Type B pancreatic cell (in vitro differentiated cells): ENCODE measurements at places on chromosomes 16 and 17. TPM values are rescaled to one million over a fixed set of nuclear protein-coding genes. Genes with fewer than 3 reads are reported as not detected.

DNA sequence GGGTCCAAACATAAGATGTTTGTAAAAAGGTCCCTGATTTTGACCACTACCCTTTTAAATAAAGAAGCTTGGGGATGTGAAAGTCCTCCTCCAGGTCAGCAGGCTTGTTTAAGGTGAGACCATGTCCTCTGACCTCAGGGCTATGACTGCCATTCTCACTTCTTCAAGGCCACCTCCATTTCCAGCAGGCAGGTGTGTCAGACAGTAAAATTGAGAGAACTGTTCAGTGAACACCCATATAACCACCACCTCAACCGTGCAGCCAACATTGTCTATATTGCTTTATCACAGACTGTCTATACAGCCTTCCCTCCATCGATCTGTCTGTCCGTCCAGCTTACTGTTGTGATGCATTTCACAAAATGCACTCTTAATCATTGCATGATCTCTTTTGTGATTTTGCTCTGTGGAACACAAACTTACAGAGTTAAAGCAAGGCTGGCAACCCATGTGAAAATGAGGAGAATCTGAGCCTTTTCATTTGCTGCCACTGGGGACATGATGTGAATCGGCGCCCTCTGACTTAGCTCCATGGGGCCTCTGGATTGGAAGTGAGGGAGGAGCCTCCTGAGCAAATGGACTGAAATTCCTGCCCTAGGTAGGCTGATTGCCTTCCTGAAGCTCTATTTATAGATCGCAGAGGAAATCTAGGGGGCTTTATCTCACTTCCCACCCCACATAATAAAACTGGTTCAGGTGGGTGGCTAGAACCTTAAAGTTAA, 53.8 kb downstream of the ZNRF1 start:
- no peak for DNase-seq
- H3K4me3 ChIP-seq: no peak overlapping the region
- H3K4me1 ChIP-seq: peaks cover 29% of the 10 kb centered on the region
- H3K27ac ChIP-seq: no peak overlapping the region
- peaks cover 21% of the 10 kb centered on the region for H3K36me3 ChIP-seq

DNA sequence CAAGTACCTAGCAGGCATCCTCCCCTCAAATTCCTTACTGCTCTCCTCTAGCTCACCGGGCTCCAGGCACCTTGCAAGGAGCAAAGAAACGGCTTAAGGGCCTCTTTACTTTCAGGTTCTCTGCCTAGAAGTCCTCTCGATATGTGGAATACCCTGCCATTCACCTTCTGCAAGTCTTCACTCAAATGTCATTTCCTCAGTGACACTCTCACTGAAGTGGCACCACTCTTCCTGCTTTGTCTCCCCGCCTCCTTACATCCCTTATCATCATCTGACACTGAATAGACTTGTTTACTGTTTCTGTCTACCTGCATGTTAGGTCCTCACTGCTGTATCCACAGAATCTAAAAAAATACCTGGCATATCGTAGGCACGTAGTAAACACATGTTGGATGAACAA, 947 bp downstream of the SLC7A6OS start:
- H3K27ac ChIP-seq: peak overlapping the region; percentile 95
- no peak for DNase-seq
- H3K4me3 ChIP-seq: peak overlapping the region; percentile 98
- H3K36me3 ChIP-seq: peaks cover 9% of the 10 kb centered on the region
- peaks cover 17% of the 10 kb centered on the region for H3K4me1 ChIP-seq

- no peaks in the 10 kb centered on the region for H3K27me3 ChIP-seq
- H3K4me1 ChIP-seq: peaks cover 12% of the 10 kb centered on the region
- no peaks in the 10 kb centered on the region for H3K36me3 ChIP-seq
- H3K4me3 ChIP-seq: no peak overlapping the region
Observed at GRCh38 chr17:69906306-69906705, 168.7 kb upstream of the KCNJ16 start.

GRCh38 chr17:41777157-41777573, 9.3 kb downstream of the JUP start:
- H3K4me3 ChIP-seq: no peak overlapping the region
- H3K27ac ChIP-seq: peak overlapping the region; percentile 87
- no peak for DNase-seq
- H3K36me3 ChIP-seq: no peaks in the 10 kb centered on the region
- peaks cover 22% of the 10 kb centered on the region for H3K4me1 ChIP-seq

- H3K27ac ChIP-seq: peak overlapping the region; percentile 50
- no peaks in the 10 kb centered on the region for H3K4me1 ChIP-seq
- H3K4me3 ChIP-seq: no peak overlapping the region
- H3K36me3 ChIP-seq: no peaks in the 10 kb centered on the region
Observed at GRCh38 chr16:1181404-1182315, 28.8 kb downstream of the CACNA1H start.

GRCh38 chr16:21283521-21284289, 5.6 kb upstream of the CRYM start:
- peak; percentile 78 for DNase-seq
- peaks cover 55% of the 10 kb centered on the region for H3K27me3 ChIP-seq
- no peak overlapping the region for H3K27ac ChIP-seq
- H3K36me3 ChIP-seq: no peaks in the 10 kb centered on the region
- peak overlapping the region; percentile 78 for H3K4me3 ChIP-seq

DNA sequence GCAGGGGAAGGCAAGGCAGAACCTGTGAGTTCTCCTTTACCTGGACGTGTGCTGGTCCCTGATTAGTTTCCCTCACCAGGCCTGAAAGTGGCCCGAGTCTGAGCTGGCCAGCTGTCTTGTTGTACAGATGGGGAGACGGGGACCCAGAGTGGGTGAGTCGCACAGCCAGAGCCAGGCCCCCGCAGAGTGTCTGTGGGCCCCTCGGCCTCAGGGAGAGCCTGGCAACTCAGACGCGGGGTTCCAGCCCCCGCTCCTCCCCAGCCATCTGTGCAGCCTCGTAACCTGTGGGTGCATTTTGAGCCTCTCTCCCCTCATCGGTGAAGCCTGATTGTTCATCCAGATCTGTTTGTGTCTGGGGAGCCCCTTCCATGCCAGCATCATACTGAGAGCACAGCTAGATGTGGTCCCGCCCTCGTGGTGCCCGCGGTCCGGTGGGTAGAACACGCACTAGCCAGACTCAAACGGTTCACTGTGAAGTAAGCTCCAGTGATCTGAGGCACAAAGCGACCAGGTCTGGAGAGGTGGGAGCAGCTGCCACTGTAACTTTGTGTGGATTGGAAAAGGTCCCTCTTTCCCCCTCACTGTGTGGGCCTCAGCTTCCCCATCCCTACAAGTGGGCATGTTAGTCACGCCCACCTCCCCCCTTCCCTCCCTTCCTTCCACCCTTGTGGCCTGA, 6.0 kb upstream of the NDRG4 start:
- H3K27me3 ChIP-seq: peaks cover 4% of the 10 kb centered on the region
- peaks cover 22% of the 10 kb centered on the region for H3K4me1 ChIP-seq
- H3K36me3 ChIP-seq: no peaks in the 10 kb centered on the region
- no peak overlapping the region for H3K27ac ChIP-seq

GRCh38 chr17:66944351-66945146, 20.0 kb upstream of the CACNG4 start:
- peaks cover 20% of the 10 kb centered on the region for H3K27me3 ChIP-seq
- H3K27ac ChIP-seq: peak overlapping the region; percentile 58
- peak overlapping the region; percentile 45 for H3K4me3 ChIP-seq
- H3K36me3 ChIP-seq: no peaks in the 10 kb centered on the region
- peaks cover 43% of the 10 kb centered on the region for H3K4me1 ChIP-seq

- no peak for DNase-seq
- no peaks in the 10 kb centered on the region for H3K27me3 ChIP-seq
- H3K27ac ChIP-seq: no peak overlapping the region
- H3K36me3 ChIP-seq: no peaks in the 10 kb centered on the region
- no peak overlapping the region for H3K4me3 ChIP-seq
Observed at GRCh38 chr16:12499032-12499745, 304.5 kb downstream of the CPPED1 start.

DNA sequence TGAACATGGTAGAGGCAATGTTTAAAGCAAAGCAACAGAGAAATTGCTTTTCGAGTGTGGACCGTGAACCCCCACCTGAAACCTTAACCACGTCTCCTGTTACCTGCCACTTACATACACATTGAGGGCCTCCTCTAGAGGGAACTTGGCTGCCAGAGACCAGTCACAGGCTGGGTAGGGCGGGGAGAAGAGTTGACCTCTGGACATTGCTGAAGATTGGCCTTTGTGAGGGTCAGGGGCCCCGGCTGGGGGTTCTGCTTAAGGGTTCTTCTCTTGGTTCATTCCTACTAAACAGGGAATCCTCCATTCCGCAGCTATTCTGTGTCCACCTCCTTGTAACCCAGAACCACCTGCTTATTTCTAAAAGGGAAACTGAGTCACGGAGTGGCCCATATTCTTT, 53.8 kb downstream of the IRX6 start:
- no peak for DNase-seq
- no peaks in the 10 kb centered on the region for H3K36me3 ChIP-seq
- no peaks in the 10 kb centered on the region for H3K4me1 ChIP-seq

- H3K27me3 ChIP-seq: no peaks in the 10 kb centered on the region
- no peaks in the 10 kb centered on the region for H3K4me1 ChIP-seq
- DNase-seq: no peak
- H3K27ac ChIP-seq: peak overlapping the region; percentile 95
- peak overlapping the region; percentile 68 for H3K4me3 ChIP-seq
- no peaks in the 10 kb centered on the region for H3K36me3 ChIP-seq
Observed at GRCh38 chr17:4394208-4395110, 28.0 kb upstream of the UBE2G1 start.

DNA sequence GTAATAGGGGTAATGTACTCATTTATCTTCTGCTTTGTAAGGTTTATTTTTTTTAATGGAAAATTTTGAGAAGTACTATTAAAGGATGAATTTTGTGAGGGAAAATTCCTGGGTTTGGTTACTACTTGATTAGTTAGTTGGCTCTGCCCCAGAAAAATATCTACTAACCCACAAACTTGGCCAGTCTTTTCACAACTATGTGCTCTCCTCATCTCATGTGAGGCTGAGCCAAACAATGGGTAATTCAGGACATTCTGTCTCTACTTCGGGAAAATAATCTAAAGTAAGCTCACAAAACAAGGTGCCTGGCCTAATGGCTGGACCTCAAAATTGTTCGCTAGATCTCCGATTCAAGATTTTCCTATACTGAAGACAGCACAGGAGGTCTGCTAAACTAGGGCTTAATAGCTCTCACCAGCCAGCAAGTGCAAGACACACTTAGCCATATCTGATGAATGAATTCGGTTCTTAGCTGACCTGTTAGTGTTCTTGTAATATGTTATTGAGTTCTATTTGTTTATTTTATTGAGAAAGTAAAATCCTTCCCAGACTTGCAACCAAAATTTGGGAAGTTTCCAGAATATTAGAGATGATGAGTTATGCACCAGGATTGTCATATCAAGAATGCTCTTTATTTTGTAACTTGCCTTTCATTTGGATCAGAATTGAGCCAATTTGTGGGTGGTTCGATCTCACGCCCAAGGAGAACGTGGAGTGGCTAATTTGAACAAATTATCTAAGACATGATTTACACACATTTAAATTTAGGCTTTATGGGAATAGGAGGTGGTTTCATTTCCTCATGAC, 5.7 kb downstream of the KCNJ16 start:
- no peaks in the 10 kb centered on the region for H3K36me3 ChIP-seq
- no peak for DNase-seq
- H3K27ac ChIP-seq: no peak overlapping the region

- H3K36me3 ChIP-seq: peaks cover 7% of the 10 kb centered on the region
- H3K4me1 ChIP-seq: peaks cover 18% of the 10 kb centered on the region
- H3K27me3 ChIP-seq: peaks cover 7% of the 10 kb centered on the region
Observed at GRCh38 chr17:74873874-74874614, 1.2 kb upstream of the FDXR start.

DNA sequence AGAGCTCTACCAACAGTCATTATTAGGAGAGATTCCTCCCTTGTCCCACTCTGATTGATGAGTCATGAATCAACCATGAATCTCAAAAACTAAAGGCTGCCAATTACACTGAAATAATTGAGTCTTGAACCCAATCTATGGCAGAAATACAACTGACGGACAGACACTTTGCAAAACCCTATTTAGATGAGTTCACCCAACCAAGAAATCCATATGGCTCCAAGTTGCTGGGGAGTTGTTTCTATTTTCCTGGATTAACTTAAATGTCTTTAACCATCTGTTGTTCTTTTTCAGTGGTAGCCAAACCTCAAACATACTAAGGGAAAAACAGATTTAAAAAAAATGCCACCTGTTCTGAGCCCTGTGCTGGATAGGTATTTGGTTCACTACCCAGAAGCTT, 151.0 kb downstream of the SHISA9 start:
- H3K27ac ChIP-seq: no peak overlapping the region
- H3K4me3 ChIP-seq: no peak overlapping the region
- H3K27me3 ChIP-seq: no peaks in the 10 kb centered on the region
- DNase-seq: no peak

DNA sequence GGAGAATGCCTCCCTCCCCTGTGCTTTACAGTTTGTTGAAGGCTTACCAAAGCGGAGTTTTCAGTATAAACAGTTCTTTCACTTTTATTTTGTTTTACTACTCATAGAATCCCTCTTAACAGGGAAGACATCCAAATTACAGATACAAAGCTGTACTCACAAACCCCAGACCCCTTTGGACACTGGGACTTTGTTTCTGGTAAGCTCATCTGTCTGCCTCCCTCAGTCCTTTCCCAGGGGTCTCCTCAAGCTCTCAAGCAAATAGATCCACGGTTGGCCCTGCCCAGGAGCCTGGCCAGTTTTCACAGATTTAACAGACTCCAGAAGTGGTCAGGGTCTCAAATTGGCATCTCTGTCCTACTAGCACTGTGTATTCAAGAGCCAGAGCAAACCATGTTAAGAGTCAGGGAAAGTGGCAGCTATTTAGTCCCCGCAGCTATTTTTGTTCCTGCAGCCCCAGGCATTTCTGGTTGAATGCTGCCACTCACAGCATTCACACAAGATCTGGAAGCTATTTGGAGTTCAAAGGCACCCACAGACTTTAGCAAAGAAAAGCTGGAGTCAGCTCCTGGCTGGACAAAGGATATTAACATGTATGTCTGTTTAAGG, 54.2 kb downstream of the TMEM100 start:
- DNase-seq: no peak
- H3K36me3 ChIP-seq: no peaks in the 10 kb centered on the region
- no peak overlapping the region for H3K4me3 ChIP-seq
- peaks cover 26% of the 10 kb centered on the region for H3K4me1 ChIP-seq
- H3K27ac ChIP-seq: no peak overlapping the region

DNA sequence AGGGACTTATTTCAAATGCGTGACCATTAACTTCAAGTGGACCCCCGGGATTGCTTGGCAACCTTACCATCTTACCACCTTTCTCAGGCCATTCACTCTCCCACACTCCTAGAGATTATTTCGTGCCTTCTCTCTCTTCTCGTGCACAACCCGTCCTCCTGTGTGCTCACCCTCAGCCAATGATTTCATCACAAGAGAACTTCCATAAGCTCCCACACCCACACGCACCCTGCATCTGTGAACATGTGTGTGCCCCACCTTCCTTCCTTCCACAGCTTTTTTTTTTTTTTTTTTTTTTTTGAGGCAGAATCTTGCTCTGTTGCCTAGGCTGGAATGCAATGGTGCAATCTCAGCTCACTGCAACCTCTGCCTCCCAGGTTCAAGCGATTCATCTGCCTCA, 27.4 kb upstream of the CDH3 start:
- DNase-seq: no peak
- no peak overlapping the region for H3K27ac ChIP-seq
- no peaks in the 10 kb centered on the region for H3K27me3 ChIP-seq
- no peaks in the 10 kb centered on the region for H3K4me1 ChIP-seq
- H3K36me3 ChIP-seq: no peaks in the 10 kb centered on the region

PRCD gene
- total RNA-seq: 0.33 and 3.3 TPM in 2 replicates

DOC2A gene
- 6.9 and 9.7 TPM in 2 replicates for total RNA-seq

PHB1 gene
- total RNA-seq: 231 and 270 TPM in 2 replicates

CRHR1 gene
- 0.17 and 0.43 TPM in 2 replicates for total RNA-seq

SHCBP1 gene
- 5.4 and 12.7 TPM in 2 replicates for total RNA-seq

PERCC1 gene
- 0.77 and 0.83 TPM in 2 replicates for total RNA-seq

KRT9 gene
- 0.85 and 7.4 TPM in 2 replicates for total RNA-seq

ZNF205 gene
- 15.0 and 18.2 TPM in 2 replicates for total RNA-seq

STAC2 gene
- 1.5 TPM in 1 of 2 replicates, not detected in the other for total RNA-seq

MYH1 gene
- total RNA-seq: not detected in 2 replicates
